ENCODE measurements at places on chromosomes 3 and 15.

DNA sequence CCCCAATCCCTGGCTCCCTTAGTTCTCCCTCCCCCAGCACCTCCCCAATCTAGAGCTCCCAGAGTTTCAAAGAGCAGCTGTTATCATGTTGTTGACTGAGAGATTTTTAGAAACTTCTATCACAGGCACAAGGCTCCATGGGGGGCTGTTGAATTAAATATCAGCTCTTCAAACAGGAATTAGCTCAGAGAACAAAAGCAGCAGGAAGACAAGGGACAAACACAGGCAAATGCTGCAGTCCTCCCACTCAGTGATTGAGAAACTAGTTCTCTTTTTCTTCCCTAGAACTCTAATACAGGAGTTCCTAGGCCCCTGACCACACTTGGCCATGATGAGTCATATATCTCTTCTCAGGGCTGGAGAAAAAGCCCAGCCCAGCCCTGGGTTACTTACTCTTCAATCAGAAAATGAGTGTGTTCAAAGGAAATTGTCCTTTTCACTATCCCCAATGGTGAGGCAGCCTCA lies 262.1 kb downstream of the IGSF11 start:
- H3K36me3 ChIP-seq = no peaks in the 10 kb centered on the region
- no peak overlapping the region for H3K4me3 ChIP-seq
- H3K27ac ChIP-seq = peak overlapping the region; percentile 4
- no peak for DNase-seq
- H3K4me1 ChIP-seq = no peaks in the 10 kb centered on the region

DNA sequence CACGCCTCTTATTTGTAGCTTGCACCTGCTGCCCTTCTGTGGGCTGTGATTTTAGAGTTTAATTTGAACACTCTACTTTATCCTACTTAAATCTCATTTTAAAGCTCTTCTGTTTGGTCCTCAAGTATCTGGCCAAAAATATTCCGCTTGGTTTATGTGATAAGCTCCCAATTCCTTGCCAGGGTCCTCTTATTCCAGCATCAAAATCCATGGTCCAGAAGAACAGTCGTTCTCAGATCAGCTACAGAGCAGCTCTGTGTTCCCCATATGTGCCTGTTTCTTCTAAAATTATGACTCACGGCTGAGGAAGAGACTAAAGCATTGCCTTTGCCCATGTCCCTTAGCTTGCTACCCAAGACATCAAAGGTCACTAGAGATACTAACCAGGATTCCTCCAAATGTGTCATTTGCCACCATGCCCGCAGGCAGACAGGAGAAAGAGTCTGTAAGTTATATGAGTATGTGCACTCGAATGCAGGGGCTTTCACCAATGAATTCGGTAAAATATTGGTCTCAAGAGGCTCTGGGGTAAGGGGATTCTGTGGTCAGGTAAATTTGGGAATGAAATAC lies 115.2 kb upstream of the ETV5 start:
- no peak for DNase-seq
- H3K4me1 ChIP-seq = peaks cover 3% of the 10 kb centered on the region
- H3K36me3 ChIP-seq = no peaks in the 10 kb centered on the region
- peaks cover 30% of the 10 kb centered on the region for H3K27me3 ChIP-seq

- no peaks in the 10 kb centered on the region for H3K27me3 ChIP-seq
- DNase-seq = no peak
- H3K36me3 ChIP-seq = no peaks in the 10 kb centered on the region
- H3K27ac ChIP-seq = no peak overlapping the region
- H3K4me3 ChIP-seq = no peak overlapping the region
Measured at GRCh38 chr3:153503873-153504272, 341.8 kb downstream of the RAP2B start.

GRCh38 chr3:67706934-67707333 lies 52.5 kb upstream of the SUCLG2 start:
- no peak overlapping the region for H3K4me3 ChIP-seq
- H3K36me3 ChIP-seq = no peaks in the 10 kb centered on the region
- H3K27me3 ChIP-seq = no peaks in the 10 kb centered on the region
- no peak for DNase-seq

- no peak for DNase-seq
- peaks cover 7% of the 10 kb centered on the region for H3K27me3 ChIP-seq
- H3K4me3 ChIP-seq = no peak overlapping the region
- H3K4me1 ChIP-seq = peaks cover 2% of the 10 kb centered on the region
- H3K27ac ChIP-seq = no peak overlapping the region
Measured at GRCh38 chr3:194381460-194381875, 11.9 kb upstream of the LRRC15 start.

DNA sequence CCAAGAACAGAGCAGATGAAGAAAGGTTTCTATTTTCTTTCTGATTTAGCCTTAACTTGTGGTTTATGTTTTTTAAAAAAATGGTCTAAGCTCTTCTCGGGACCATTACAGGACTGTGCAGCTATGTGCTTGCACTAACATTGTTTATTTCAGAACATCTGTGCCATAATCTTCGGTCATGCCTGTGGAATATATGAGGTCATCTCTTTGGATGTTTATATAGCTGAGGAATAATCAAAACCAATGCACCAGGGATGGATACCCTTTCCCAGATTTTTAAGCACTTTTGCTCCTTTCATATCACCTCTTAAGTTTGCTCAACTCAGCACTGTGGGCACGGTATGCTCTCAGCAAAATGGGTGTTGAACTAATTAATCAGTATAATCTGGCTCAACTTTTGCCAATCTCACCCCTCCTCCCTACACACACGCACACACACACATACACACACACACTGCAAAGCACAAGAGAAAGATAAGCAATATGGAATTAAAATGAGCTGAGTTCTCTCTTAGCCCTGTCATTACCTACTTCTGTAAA lies 268.5 kb upstream of the TMC3 start:
- no peaks in the 10 kb centered on the region for H3K27me3 ChIP-seq
- no peak for DNase-seq
- peaks cover 10% of the 10 kb centered on the region for H3K4me1 ChIP-seq
- H3K4me3 ChIP-seq = no peak overlapping the region
- peaks cover 28% of the 10 kb centered on the region for H3K36me3 ChIP-seq

DNA sequence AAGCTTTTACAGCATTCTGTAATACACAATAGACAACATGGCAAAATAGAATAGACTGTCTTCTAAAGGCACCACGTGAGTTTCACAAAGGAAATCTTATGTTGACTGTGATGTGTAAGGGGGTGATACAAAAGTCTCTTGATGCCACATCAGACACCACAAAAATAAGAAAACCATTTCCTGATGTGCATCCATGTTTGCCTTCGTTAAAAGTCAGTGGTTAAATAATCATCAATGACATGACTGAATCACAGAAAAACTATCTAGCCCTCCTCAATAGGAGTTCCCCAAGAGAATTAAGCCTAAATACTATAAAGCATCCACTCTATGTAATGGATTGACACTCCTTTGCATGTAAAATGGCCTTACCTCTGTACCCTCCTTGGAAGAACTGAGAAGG lies 198.6 kb upstream of the SLC2A2 start:
- H3K27me3 ChIP-seq = no peaks in the 10 kb centered on the region
- H3K4me1 ChIP-seq = no peaks in the 10 kb centered on the region
- no peak overlapping the region for H3K27ac ChIP-seq
- H3K4me3 ChIP-seq = no peak overlapping the region
- DNase-seq = no peak

DNA sequence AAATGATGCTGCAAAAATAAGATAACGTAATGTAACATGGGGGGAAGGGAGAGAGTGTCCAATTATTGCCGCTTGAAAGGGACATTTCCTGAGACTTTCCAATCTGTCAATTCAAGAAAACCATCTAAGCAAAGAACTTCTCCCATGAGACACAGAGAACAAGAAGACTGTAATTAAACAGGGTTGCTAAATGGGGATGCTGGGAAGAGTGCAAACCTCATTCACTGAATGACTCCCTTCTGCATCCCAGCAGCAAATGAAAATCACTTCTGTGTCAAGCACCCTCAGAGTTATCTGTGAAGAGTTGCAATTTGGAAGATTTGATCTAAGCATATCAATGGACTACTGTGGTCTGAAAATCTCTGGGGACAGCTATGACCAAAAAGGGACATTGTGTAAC lies 3.6 kb downstream of the RFT1 start:
- peaks cover 18% of the 10 kb centered on the region for H3K4me1 ChIP-seq
- no peak for DNase-seq
- H3K36me3 ChIP-seq = peaks cover 28% of the 10 kb centered on the region
- no peak overlapping the region for H3K4me3 ChIP-seq

- no peak for DNase-seq
- no peaks in the 10 kb centered on the region for H3K36me3 ChIP-seq
- no peak overlapping the region for H3K4me3 ChIP-seq
- H3K27me3 ChIP-seq = no peaks in the 10 kb centered on the region
Measured at GRCh38 chr3:165903885-165904630, 66.8 kb upstream of the BCHE start.

DNA sequence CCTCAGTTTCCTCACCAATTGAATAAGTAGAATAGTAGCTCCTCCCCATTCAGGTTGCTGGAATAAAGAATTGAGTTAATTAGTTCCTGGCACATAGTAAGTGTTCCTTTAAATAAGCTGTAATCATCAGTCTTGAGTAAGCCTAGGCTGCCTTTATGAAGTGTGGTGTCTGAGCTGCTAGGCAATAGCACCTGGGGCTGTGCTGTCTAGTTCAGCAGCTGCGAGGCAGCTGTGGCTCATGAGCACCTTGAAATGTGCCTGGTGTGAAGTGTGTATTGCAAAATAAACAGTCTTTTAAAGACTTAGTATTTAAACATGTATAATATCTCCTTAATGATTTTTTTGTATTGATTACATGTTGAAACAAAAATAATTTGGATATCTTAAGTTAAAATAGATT lies 77.6 kb downstream of the TOP2B start:
- peaks cover 33% of the 10 kb centered on the region for H3K4me1 ChIP-seq
- no peak overlapping the region for H3K4me3 ChIP-seq
- peaks cover 56% of the 10 kb centered on the region for H3K36me3 ChIP-seq
- no peak for DNase-seq
- peak overlapping the region; percentile 36 for H3K27ac ChIP-seq
- H3K27me3 ChIP-seq = no peaks in the 10 kb centered on the region

GRCh38 chr3:72938471-72939265 lies 50.8 kb downstream of the GXYLT2 start:
- peaks cover 8% of the 10 kb centered on the region for H3K4me1 ChIP-seq
- H3K36me3 ChIP-seq = no peaks in the 10 kb centered on the region
- H3K27ac ChIP-seq = peak overlapping the region; percentile 65
- H3K4me3 ChIP-seq = no peak overlapping the region
- peak; percentile 45 for DNase-seq

GRCh38 chr15:69128667-69129311 lies 31.6 kb upstream of the GLCE start:
- no peaks in the 10 kb centered on the region for H3K27me3 ChIP-seq
- H3K4me1 ChIP-seq = peaks cover 15% of the 10 kb centered on the region
- no peak for DNase-seq
- H3K4me3 ChIP-seq = no peak overlapping the region
- H3K36me3 ChIP-seq = no peaks in the 10 kb centered on the region
- H3K27ac ChIP-seq = no peak overlapping the region

DNA sequence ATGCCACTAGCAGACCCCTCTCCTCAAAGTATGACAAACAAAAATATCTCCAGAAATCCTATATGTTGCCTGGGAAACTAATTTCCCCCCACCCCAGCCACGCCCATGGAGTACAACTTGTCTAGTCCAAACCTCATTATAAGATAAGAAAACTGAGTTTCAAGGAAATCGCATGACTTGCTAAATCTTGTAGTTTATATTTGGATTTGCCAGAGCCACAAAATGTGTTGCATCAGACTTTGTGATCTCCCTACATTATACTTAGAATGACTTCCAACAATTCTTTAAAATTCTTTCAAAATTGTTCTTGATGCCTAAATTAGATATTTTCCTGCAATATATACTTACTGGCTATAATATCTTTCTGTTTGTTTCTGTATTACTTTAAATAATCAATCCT lies 1034.4 kb downstream of the IGSF11 start:
- H3K4me3 ChIP-seq = no peak overlapping the region
- no peaks in the 10 kb centered on the region for H3K27me3 ChIP-seq
- H3K27ac ChIP-seq = no peak overlapping the region
- no peaks in the 10 kb centered on the region for H3K36me3 ChIP-seq

- H3K4me3 ChIP-seq = no peak overlapping the region
- no peaks in the 10 kb centered on the region for H3K27me3 ChIP-seq
Measured at GRCh38 chr3:190621927-190622326, 108.0 kb downstream of the IL1RAP start.

- no peak overlapping the region for H3K4me3 ChIP-seq
- no peaks in the 10 kb centered on the region for H3K4me1 ChIP-seq
Measured at GRCh38 chr15:59255680-59256336, 49.2 kb downstream of the LDHAL6B start.

DNA sequence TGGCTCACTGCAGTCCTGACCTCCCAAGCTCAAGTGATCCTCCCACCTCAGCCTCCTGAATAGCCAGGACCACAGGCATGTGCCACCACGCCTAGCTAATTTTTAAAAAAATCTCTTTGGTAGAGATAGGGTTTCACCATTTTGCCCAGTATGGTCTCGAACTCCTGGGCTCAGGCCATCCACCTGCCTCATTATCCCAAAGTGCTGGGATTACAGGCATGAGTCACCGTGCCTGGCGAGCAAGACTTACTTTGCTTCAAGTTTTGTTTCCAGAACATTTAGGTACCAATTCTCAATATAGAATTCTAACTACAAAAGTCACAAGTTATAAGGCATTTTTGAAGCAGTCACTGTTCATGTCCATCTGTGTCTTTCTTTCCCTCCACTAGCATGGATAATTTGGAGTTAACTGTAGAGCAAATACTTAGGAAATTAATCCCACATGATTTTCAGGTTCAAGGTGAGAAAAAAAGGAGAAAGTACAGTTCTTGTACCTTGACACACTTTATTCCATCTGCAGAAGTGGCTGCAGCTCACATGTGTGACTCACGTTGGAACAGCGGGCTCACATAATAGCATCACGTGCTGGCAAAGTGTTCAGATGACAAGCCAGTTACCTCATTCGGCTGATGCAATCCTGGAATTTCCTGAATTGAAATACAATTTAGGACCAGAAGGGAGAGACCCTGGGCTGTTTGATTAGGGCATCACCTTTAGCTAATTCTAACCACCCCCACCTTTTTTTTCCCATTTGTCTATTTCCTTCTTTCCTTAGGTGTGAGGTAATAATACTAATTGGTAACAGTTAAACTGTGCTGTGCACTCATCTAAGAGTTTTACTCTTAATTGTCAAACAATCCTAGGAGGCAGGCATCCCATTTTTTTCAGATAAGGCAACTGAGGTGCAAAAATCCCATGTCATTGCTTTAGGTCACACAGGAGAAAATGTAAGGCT lies 46.9 kb upstream of the NEDD4 start:
- no peak overlapping the region for H3K4me3 ChIP-seq
- DNase-seq = no peak
- no peaks in the 10 kb centered on the region for H3K36me3 ChIP-seq
- H3K27ac ChIP-seq = peak overlapping the region; percentile 99
- no peaks in the 10 kb centered on the region for H3K27me3 ChIP-seq

DNA sequence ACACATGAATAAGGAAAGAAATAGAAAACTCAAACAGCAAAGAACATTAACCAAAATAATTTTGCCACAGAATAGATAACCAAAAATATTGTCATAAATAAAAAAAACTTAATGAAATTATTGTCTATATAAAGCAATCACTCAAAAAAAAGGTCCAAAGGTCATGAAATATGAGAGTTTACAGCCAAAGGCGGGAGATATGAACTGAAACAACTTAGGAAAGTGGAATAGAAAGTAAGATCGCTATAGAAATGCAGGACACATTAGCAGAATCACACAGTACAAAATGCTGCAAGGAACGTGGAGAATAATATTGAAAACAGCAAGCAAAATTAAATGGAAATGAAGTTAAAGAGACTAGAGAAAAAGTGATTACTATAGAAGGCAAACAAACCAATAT lies 375.0 kb upstream of the ARHGEF26 start:
- H3K4me3 ChIP-seq = no peak overlapping the region
- H3K4me1 ChIP-seq = peaks cover 8% of the 10 kb centered on the region
- no peak overlapping the region for H3K27ac ChIP-seq
- DNase-seq = no peak

- H3K4me1 ChIP-seq = peaks cover 20% of the 10 kb centered on the region
- no peak for DNase-seq
- peak overlapping the region; percentile 83 for H3K27ac ChIP-seq
- H3K27me3 ChIP-seq = no peaks in the 10 kb centered on the region
Measured at GRCh38 chr3:157204431-157204830, 44.5 kb upstream of the CCNL1 start.

Measured in mesothelial cell of epicardium (in vitro differentiated cells).